H54 (cell line): ENCODE measurements at places on chromosomes 5 and 9.
A peak's percentile ranks its signal among the peaks of the same experiment; 100 is the strongest.

GRCh38 chr5:160960592-160960991, 108.6 kb upstream of the ATP10B start:
- DNase-seq: no peak

GRCh38 chr5:151264113-151264512, 11.1 kb downstream of the GM2A start:
- peak; percentile 40 for DNase-seq

DNA sequence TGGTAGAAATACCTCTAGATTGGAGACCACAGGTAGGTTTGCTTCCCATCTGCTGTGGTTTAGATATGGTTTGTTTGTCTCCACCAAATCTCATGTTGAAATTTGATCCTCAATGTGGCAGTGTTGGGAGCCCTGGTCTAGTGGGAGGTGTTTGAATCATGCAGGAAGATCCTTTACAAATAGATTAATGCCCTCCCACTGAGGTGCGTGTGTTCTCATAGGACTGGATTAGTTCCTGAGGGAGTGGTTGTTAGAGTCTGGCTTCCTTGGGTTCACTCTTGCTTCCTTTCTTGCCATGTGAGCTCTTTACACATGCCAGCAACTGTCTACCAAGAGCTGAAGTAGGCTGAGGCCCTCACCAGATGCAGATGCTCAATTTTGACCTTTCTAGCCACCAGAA, 391.1 kb upstream of the GRIA1 start:
- no peak for DNase-seq

- peak; percentile 18 for DNase-seq
Observed at GRCh38 chr5:148374690-148375360, 8.9 kb upstream of the FBXO38 start.

DNA sequence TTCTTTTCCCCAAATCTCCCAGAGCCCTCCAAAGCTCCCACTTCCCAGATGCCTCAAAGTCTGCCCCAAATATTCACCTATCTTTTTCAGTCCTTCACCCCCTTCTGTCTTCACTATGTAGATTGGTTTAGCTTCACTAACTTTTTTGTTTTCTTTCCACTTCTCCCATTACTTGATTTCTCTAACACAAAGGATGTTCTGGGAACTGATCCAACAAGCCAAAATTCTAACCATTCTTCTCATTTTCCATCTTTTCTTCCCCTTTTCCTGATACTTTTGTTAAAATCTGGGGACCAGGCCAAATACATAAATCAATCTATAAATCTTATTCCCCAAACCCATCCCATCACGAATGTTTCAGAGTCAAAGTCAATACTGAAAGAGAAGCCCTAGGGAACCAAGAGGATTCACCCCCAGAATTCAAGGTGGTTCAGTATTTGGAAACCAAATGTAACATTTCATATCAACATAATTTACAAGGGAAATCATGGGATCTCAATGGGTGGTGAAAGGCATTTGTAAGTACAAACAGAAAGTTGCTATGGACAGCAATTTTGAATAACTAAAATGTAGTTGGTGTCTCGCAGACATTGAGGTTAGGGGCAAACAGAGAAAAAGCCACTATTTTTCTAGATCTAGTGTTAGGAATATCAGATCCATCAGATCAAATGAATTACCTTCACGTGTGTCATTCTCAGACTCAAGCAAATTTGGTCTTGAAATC, 35.3 kb downstream of the APTX start:
- no peak for DNase-seq

DNA sequence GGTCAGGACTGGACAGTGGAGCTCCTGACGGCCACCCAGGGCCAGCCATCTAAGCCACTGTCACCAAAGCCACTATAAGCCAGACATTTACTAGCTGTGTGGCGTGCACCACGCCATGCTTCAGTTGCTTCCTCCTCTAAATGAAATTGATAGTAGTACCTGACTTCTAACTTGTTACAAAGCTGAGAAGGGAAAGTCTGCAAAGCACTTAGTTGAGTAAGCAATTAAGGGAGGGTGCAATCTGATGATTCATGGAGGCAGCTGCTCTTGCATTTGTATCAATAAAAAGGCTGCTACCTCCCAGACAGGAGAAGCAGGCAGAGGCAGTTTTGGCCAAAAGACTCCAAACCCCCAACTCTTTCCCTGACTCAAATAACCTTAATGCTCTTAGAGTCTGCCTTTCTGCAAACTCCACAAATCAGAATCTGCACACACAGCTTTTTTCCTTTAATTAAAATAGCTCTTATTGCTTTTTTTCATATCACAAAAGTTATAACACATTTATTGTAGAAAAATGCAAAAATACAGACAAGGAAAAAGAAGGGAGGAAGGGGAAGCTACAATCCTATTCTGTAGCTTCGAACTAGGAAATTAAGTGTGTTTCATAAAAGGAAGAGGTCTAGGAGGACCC, 19.3 kb upstream of the RAPGEF1 start:
- DNase-seq: no peak
